Activated CD4-positive, alpha-beta T cell treated with anti-CD3 and anti-CD28 coated beads, Interleukin-2, amount 10 ng/mL, durations not matched to agents 24 days and 14 days (primary cell): ENCODE measurements at places on chromosomes 7 and 10. TPM values are rescaled to one million over a fixed set of nuclear protein-coding genes. Genes with fewer than 3 reads are reported as not detected.

DNA sequence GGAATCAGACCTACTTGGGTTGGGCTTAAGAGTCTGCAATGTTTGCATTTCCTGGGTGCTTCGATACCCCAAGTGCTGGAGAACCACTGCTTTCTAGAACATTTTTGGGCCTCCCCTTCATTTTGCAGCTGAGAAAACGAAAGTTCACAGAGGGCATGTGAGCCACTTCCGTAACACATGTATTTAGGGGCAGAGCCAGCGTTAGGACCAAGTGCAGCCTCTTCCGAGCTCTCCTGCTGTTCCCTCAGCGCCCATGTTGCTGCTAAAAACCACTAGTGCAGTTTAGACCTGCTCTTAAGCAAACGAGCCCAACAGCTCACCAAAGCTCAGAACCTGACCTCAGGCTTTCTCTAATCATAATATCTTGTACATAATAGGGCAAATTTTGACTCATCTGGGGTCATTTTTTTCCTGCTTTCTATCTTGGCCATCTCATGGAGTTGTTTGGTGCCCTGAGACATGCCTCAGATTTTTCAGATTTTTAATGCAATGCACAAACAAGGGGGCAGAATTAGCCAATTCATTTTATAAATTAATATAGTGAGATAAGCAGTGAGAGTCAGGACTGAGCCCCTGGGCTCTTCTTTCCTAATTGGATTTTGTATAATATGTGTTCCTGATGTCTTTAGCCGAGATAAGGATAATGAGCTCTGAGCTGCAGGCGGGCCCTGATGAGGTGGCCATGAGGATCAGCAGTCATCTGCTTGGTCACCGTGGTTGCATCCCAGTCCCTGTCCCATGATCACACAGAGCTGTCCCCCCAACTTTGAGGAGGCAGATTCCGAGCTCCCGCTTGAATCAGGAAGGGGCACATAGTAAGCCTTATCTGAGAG, 12.9 kb downstream of the BAG3 start:
- peak overlapping the region; percentile 76 for H3K4me3 ChIP-seq
- peak; percentile 79 for DNase-seq

DNA sequence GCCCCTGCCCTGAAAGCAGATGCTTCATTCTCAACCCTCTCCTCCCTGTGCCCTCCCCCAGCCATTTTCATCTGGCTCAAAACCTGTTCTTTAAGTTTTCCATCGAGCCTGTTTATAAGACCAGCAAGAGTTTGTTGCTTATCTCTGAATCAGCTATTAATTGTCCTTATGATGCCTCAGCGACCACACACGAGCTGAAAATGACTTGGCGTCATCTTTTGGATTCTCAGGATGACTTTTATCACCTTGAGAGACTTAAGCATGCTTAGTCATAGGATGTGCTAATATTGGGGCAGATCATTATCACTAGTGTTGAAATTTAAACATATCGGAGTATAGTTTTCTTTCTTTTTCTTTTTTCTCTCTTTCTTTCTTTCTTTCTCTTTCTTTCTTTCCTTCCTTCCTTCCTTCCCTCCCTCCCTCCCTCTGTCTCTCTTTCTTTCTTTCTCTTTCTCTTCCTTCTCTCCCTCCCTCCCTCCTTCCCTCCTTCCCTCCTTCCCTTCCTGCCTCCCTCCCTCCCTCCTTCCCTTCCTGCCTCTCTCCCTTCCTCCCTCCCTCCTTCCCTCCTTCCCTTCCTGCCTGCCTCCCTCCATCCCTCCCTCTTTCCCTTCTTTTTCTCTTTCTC, 184.5 kb downstream of the PHTF2 start:
- peaks cover 4% of the 10 kb centered on the region for H3K4me1 ChIP-seq
- no peaks in the 10 kb centered on the region for H3K36me3 ChIP-seq
- no peak for DNase-seq

DNA sequence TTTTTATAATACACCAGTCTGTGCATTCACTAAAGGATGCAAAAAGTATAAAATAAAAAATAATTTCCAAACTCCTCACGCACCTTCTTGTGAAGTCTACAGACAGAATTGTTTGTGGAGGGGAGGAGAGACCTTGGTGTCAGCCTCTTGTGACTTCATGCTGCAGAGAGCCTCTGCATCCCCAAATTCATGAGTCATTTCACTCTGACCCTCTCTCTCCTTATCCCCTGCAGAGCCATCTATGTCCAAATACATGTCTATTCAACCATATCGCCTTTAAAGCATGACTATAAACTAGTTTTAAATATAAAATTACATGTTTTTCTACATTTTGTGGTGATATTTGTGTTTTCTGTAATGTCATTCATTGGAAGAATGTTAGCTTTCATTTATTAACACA, 6.0 kb downstream of the CREB5 start:
- no peak overlapping the region for H3K27ac ChIP-seq
- peaks cover 36% of the 10 kb centered on the region for H3K27me3 ChIP-seq
- no peaks in the 10 kb centered on the region for H3K36me3 ChIP-seq
- no peak for DNase-seq

DNA sequence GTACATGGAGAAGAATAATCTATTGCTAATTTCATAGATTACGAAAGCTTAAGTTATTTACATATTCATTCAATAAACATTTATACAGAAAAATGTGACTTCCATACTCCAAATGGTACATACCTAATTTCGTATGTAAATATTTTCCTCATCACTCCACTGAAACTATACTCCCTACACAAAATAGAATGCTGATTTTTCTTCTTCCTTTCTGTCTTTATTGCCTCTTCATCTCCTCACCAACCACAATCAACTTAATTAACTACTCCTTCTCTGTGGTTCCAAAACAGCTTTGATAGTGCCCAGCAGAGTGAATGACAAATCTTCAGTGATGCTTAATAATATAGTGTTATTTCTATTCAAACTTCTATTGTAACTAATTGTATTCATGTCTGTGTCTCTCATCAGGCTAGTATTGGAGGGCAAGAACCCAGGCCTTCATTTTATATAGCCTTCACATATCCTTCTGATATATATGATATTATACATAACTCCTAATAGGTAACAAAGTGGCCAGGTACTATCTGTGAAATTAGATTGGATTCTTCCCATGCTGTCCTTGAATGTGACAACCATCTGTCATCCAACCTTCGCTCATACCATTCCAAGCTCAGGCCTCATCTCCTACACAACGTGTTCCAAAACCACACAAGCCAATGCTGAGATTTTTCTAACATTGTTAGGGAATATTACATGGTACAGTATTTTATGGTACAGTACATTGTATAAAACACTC, 5.3 kb downstream of the ITGB1 start:
- no peak overlapping the region for H3K4me3 ChIP-seq
- peaks cover 3% of the 10 kb centered on the region for H3K36me3 ChIP-seq
- no peaks in the 10 kb centered on the region for H3K27me3 ChIP-seq
- no peak for DNase-seq
- peaks cover 32% of the 10 kb centered on the region for H3K4me1 ChIP-seq

GRCh38 chr10:24906372-24906771, 46.0 kb downstream of the PRTFDC1 start:
- H3K4me3 ChIP-seq: no peak overlapping the region

GRCh38 chr7:42922017-42922753, 9.8 kb downstream of the PSMA2 start:
- peaks cover 74% of the 10 kb centered on the region for H3K36me3 ChIP-seq
- no peak for DNase-seq
- no peak overlapping the region for H3K4me3 ChIP-seq
- H3K27ac ChIP-seq: no peak overlapping the region
- H3K4me1 ChIP-seq: peaks cover 20% of the 10 kb centered on the region
- no peaks in the 10 kb centered on the region for H3K27me3 ChIP-seq

DNA sequence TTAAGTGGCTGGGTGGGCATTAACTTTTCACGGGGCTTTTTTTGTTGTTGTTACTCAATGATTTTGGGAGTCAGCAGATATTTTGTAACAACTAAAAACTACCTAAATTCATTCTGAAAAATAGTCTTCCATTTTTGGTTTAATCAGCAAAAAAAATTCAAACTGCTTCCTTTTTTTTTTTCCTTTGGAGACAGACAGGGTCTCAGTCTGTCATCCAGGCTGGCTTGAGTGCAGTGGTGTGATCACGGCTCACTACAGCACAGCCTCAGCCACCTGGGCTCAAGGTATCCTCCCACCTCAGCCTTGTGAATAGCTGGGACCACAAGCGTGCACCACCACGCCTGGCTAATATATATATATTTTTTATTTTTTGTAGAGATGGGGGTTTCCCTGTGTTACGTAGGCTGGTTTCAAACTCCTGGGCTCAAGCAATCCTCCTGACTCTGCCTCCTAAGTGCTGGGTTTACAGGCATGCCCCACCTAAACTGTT, 36.5 kb downstream of the SKIDA1 start:
- no peak for DNase-seq
- no peaks in the 10 kb centered on the region for H3K36me3 ChIP-seq
- peaks cover 42% of the 10 kb centered on the region for H3K27me3 ChIP-seq
- H3K4me1 ChIP-seq: peaks cover under 1% of the 10 kb centered on the region

The TUBAL3 gene
- 0.14 TPM in 1 of 2 replicates, not detected in the other for total RNA-seq
